ENCODE measurements at places on chromosomes 11 and 22.

- peak; percentile 12 for DNase-seq
Observed at GRCh38 chr11:106619320-106619990, 398.8 kb downstream of the GUCY1A2 start.

DNA sequence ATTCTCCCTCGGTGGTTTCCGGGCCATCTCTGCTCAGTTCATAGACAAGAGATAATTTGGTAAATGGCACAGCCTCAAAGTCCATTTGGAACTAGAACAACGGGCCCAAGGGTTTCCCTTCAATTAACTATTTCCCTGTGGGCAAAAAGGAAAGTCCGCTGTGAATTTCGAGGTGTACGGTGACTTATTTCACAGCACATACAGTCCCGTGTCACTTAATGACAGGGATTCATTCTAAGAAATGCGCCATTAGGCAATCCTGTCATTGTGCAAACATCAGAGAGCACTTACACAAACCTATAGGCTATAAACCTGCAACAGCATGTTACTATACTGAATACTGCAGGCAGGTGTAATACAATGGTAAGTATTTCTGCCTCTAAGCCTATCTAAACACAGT, 551.6 kb downstream of the OPCML start:
- no peak for DNase-seq

DNA sequence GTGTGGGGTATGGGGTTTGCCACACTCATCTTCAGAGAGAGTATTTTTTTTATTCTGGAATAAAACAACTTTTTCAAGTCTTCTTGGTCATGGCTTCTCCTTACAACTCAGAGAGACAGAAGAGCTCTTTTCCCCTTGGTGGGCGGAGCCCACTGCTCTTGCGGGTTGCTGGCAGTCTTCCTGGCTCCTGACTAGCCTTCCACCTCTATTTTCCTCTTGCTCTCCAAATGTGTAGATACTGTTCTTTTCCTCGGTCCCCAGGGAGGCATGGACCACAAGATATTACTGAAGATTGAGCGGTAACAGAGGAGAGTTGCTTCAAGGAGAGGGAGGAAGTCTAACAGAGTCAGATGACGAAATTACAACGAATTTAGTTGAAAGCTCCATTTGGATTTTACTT, 210.6 kb downstream of the NTM start:
- DNase-seq: peak; percentile 12

GRCh38 chr22:23069502-23070357, 589 bp upstream of the GNAZ start:
- peak; percentile 90 for DNase-seq

DNA sequence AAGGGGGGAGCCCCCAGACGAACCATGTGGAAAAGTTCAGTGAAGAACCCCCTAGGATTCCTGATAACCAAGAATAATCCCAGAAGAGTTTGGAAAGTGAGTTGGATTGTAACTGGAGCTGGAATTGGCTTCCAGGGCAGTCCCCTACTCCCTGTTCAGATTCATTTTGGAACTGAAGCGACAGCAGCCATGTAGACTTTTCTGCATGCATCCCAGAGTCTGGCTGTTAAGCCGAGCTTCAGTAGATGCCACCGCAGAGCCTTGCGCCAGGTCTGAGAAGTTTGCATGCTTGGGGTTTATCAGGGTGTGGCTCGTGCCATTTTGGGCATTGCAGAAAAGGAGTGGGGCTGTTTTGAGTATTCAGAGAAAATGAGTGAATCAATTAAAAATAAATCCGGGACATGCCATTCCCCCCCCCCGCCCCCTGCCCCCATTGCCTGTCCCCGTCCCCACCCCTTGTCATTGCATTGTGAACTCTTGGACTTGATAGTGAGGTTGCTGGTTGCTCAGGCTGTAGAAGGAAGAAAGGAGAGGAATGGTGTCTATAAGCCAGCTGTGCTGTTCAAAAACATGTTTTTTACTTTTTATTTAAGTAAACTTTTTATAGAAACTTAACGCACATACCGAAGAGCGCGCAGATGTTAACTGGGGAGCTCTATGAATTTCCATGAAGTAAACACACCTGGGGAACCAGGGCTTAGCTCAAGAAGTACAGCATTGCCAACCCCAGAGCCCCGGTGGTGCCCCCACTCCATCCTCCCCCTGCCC, 71.2 kb downstream of the LDLRAD3 start:
- DNase-seq: no peak

GRCh38 chr11:46050662-46051061, 70.6 kb downstream of the PHF21A start:
- DNase-seq: peak; percentile 3

DNA sequence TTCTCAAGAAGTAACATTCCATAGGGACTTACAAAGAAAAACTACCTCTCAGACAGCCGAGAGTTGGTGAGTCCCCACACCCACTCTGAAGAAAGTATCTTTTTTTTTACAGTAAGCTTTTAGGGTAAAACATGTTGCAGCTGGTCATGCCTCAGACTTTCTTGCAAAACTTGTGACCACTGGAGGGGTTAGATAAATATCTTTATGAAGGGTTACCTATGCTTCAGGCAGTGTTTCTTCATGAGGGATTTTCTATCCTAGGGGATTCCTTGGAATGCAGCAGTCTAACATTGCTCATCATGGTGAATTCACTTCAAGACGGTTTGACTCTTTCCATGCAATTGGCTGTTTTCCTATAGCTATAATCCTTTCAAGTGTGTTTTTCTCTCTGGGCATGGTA, 20.8 kb upstream of the SNX19 start:
- no peak for DNase-seq

- no peak for DNase-seq
Observed at GRCh38 chr11:62725646-62726045, 1.6 kb downstream of the HNRNPUL2 start.

- DNase-seq: no peak
Observed at GRCh38 chr22:32746732-32747131, 54.8 kb upstream of the TIMP3 start.

GRCh38 chr22:43395086-43395695, 16.6 kb upstream of the MPPED1 start:
- no peak for DNase-seq

- DNase-seq: no peak
Observed at GRCh38 chr11:26106726-26107125, 225.2 kb upstream of the ANO3 start.

DNA sequence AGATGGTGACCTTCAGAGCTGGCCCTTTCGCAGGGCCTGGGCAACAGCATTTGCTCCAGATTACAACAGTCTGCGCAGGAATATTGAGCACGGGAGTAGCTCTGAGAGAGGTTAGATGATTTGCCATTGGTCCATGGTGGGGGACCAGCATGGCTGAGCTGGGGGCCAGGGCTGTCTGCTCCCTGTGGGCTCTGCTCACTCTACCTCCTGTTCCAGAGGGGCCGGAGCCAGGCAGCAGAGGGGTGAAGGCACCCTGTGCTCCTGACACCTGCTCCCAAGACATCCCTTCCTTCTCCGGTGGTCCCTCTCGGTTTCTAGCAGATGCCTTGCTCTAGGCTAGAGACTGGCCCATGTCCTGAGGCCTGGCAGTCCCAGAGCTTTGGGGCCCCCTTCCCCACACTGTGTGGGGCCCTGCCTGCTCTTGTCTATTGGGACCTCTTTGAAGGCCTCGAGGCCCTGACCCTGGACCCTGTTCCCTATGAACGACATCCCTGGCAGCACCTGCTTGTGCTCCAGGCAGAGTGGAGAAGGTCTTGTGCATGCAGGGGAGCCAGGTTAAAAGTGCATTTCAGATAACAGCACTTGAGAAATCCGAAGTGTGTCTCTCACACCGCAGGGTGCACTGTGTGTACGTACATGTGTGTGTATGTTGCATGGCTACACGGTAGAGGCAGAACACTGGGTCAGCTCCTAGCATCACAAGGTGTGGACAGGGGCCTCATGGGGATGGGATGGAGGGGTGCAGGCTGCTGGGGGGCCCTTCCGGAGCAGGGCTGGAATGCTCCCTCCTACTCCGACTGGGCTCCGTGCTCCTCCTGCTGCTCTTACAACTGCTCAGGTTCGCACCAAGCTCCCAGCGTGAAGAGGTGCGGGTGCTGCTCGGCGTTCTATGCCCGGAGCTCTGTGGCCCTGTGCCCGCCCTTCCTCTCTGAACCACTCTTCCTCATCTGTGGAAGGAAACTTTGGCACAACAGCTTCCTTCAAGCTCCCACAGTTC, 123.3 kb upstream of the B3GAT1 start:
- no peak for DNase-seq

DNA sequence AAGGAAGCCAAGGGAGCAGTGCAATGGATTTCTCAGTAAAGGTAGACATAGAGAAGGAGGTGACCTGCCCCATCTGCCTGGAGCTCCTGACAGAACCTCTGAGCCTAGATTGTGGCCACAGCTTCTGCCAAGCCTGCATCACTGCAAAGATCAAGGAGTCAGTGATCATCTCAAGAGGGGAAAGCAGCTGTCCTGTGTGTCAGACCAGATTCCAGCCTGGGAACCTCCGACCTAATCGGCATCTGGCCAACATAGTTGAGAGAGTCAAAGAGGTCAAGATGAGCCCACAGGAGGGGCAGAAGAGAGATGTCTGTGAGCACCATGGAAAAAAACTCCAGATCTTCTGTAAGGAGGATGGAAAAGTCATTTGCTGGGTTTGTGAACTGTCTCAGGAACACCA, 6.6 kb downstream of the TRIM22 start:
- peak; percentile 16 for DNase-seq

DNA sequence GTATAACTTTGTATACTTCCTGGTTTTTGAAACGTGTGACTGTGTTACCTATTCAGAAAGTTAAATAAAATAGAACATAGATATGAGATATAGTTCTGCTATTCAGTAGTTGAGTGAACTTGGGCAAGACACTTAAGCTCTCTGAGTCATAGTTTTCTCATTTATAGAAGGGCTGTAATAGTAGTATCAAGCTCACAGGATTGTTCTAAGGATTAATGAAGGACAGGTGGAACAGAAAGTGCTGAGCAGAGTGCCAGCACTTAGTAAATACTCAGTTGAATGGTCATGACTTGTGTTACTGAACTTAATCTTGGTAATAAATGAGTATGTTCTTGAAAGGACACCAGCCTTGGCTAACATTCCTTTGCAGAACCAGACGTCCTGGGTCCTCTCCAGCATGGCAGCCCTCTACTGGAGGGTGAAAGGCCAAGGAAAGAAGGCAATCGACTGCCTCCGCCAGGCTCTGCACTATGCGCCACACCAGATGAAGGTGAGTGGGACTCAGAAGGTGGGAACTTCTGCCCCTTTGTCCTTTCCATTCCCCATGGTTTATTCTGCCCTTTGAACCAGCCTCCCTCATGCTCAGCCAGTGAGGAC, 131.2 kb downstream of the TTC17 start:
- no peak for DNase-seq

DNA sequence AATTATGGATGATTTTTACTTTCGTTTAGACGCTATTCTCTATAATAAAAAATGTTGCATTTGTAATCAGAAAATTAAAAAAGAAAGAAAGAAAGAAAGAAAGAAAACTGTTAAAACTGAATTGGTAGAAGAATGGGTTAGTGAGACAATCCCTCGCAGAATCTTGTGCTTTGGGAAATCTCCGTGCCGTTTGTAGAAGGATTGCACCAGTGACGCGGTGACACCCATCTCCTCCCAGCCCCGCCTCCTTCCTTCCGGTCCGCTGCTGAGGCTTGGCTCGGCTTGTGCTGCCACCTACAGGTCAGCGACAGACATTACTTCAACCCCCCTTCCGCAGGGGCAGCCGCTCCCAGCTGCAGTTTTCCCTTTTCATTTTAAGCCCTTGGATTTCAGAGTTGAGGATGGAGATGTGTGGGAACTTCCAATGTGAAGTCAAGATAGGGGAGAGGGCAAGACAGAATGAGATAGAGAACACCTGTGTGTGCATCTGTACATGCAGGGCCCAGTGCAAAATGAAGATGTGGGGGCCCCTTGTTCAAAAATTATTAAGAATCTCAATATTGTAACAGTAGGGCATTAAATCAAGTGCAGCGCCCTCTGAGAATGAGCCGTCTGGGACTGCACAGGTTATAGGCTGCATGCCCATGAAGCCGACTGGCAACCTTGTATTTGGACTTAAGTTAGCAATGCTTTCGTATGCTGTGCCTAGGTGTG, 41.1 kb downstream of the TST start:
- peak; percentile 81 for DNase-seq

GRCh38 chr11:63510360-63511047, 4.6 kb downstream of the LGALS12 start:
- peak; percentile 19 for DNase-seq

- DNase-seq: no peak
Observed at GRCh38 chr22:23557467-23557866, 22.6 kb downstream of the IGLL1 start.

DNA sequence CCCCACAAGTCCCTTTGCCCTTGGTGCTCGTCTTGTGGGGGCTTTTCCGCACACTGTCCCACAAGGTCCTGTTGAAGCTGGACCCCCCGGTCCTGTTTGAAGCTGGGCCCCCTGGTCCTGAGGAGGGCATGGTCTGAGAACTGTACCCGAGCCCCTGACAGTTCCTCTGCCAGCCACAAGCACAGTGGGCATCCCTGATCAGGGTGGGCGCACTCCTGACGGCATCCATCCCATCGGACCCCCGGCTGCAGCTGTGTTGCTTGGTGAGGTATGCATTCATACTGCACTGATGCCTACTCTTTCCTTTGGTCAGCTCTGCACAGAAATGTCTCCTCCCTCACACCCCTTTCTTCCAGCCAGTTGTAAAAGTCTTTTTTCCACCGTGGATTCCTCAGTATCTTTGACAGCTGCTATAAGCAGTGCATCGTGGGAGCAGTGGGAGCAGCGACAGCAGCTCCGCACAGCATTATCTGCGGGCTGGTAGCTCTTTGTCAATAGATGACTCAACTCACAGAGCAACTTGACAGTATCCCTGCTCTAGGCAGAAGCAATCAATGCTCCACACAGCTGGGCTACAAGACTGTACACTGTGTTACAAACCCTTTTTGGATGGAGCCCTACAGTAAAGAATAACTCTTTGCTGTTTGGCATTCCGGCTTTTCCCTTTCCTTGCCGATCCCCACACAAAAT, 1030.8 kb upstream of the CCDC90B start:
- DNase-seq: peak; percentile 34

DNA sequence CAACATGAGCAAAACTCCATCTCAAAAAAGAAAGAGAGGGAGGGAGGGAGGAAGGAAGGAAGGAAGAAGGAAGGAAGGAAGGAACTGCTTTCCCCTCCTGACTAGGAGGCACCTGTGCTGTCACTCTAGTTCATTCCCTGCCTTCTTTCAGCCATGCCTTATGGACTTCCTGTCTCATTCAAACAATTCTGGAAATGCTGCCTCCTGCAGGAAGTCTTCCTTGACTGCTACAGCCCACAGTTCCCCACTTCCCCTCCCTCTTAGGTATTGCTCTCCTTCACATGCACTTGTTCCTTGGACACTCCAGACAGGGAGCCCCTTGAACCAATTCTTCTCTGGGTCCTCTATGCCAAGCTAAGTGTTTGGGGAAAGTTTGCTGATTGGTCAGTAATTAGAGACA, 31.6 kb upstream of the WNT11 start:
- DNase-seq: no peak
